CD8-positive, alpha-beta memory T cell (primary cell): ENCODE measurements at places on chromosomes 11 and 22.

DNA sequence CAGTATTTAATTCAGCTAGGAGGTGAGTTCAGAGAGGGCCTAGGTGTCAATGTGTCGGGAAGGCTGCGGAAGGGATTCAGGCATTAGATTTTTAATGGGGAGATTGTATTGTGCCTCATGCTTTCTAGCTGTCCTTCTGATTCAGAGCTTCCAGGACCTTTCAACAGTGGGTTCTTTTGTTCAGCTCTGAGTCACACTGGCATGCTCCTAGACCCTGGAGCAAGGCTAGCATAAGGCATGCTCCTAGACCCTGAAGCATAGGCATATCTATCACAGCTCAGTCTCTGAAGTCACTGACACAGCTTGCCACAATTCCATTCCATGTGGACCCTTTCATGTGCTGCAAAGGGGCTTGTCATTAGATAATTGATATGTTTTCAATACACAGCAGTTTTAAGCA lies 396.9 kb downstream of the RAB38 start:
- DNase-seq = no peak

GRCh38 chr22:23698673-23699235 lies 7.9 kb downstream of the RGL4 start:
- DNase-seq = no peak

DNA sequence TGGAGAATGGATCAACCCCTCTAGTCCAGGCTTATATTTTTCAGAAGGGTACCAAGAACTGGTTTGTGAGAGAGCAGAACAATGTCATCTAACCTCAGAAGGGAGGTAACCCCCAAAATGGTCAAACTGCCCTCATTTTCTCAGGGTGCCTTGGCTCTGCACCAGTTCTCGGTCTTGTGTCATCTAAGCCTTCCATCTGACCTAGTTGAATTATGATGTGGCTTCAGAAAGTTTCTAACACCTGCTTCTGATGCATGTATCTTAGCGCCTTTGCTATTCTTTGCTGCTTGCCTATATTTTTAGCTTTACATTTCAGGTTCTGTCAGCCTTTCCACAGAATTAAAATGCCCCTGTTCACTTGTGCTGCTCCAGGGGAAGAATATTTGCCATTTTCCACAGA lies 91.7 kb upstream of the E2F8 start:
- DNase-seq = no peak

DNA sequence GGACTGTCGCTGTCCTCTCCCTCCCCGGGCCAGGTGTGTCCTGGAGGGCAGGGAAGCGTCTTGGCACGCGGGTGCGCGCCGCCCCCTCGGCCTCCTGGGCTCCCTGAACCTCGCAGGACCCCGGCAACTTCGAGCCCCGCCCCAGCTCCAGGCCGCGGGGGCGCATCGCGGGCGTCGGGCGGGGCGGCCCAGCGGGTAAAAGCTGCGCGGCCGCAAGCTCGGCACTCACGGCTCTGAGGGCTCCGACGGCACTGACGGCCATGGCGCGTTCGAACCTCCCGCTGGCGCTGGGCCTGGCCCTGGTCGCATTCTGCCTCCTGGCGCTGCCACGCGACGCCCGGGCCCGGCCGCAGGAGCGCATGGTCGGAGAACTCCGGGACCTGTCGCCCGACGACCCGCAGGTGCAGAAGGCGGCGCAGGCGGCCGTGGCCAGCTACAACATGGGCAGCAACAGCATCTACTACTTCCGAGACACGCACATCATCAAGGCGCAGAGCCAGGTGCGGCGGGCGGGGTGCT lies at the start of gene CST6:
Gene CST6 (plus strand): TSS at position 224 of the 519 bp plus-strand sequence. CDS start 37 bp downstream, at position 261.
- DNase-seq = no peak
